Subcutaneous preadipocyte (primary cell): ENCODE measurements at places on chromosomes 5 and 9. TPM values are rescaled to one million over a fixed set of nuclear protein-coding genes. Genes with fewer than 3 reads are reported as not detected.

Gene PCDHAC2
- total RNA-seq: under 0.01 and 0.37 TPM in 2 replicates

Gene C8G
- total RNA-seq: not detected in 2 replicates

Gene IL33
- 3.9 and 11.0 TPM in 2 replicates for total RNA-seq

Gene TEX53
- total RNA-seq: not detected in 2 replicates

Gene STKLD1
- under 0.01 and 1.4 TPM in 2 replicates for total RNA-seq

Gene SPEF2
- total RNA-seq: 3.3 and 5.1 TPM in 2 replicates

Gene C5orf58
- not detected in 2 replicates for total RNA-seq

Gene PCA3
- total RNA-seq: under 0.01 TPM in 2 replicates

Gene NUTM2F
- not detected in 2 replicates for total RNA-seq

Gene NR6A1
- total RNA-seq: 0.37 and 0.39 TPM in 2 replicates

Gene SPATA31D4
- total RNA-seq: not detected in 2 replicates
